ENCODE measurements at places on chromosomes 6 and 20. TPM values are rescaled to one million over a fixed set of nuclear protein-coding genes. Genes with fewer than 3 reads are reported as not detected.
A peak's percentile ranks its signal among the peaks of the same experiment; 100 is the strongest.

MTHFD1L gene
- total RNA-seq = 107 TPM

RRP36 gene
- 77.9 TPM for total RNA-seq

PLAGL1 gene
- 20.3 TPM for total RNA-seq

APOBEC2 gene
- total RNA-seq = not detected

NKAIN4 gene
- 162 TPM for total RNA-seq

MYB gene
- total RNA-seq = not detected

ZC3H12D gene
- 0.10 TPM for total RNA-seq

GATA5 gene
- not detected for total RNA-seq

PLN gene
- 0.43 TPM for total RNA-seq

OGFRL1 gene
- total RNA-seq = 32.4 TPM

TEAD3 gene
- 75.5 TPM for total RNA-seq

OTOR gene
- total RNA-seq = not detected

GRCh38 chr6:8415280-8415679, 20.1 kb downstream of the SLC35B3 start:
- H3K4me1 ChIP-seq = no peaks in the 10 kb centered on the region
- no peak overlapping the region for H3K27ac ChIP-seq
- H3K4me3 ChIP-seq = no peak overlapping the region
- no peak for DNase-seq
- peaks cover 30% of the 10 kb centered on the region for H3K36me3 ChIP-seq

GRCh38 chr6:50958148-50958697, 139.6 kb downstream of the TFAP2B start:
- DNase-seq = no peak
- H3K27me3 ChIP-seq = no peaks in the 10 kb centered on the region
- H3K27ac ChIP-seq = no peak overlapping the region
- H3K36me3 ChIP-seq = no peaks in the 10 kb centered on the region
- H3K4me1 ChIP-seq = no peaks in the 10 kb centered on the region

DNA sequence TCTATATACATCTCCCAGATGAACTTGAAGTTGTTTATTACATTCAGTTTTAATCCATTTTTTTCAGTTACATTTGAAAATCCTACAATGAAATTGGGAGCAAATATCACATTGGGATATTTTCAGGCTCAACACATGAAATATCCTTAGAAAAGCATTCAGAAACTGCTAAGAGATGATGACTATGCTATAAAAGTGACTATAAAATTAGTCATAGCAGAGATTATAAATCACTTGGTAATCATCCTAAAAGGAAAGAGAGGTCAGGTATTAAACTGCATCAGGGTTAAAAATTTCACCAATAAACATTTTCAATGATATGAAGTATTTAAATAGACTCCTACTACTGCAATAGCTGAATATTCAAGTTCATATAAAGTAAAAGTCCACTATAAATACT, 987.7 kb downstream of the GRIK2 start:
- DNase-seq = no peak
- H3K4me1 ChIP-seq = no peaks in the 10 kb centered on the region
- no peaks in the 10 kb centered on the region for H3K27me3 ChIP-seq
- H3K27ac ChIP-seq = no peak overlapping the region
- H3K4me3 ChIP-seq = no peak overlapping the region

GRCh38 chr20:59832406-59833363, 100.8 kb downstream of the SYCP2 start:
- no peak overlapping the region for H3K27ac ChIP-seq
- H3K36me3 ChIP-seq = no peaks in the 10 kb centered on the region
- H3K4me3 ChIP-seq = no peak overlapping the region
- DNase-seq = no peak
- H3K4me1 ChIP-seq = peaks cover 13% of the 10 kb centered on the region

- H3K4me1 ChIP-seq = peaks cover 8% of the 10 kb centered on the region
- peak; percentile 46 for DNase-seq
- H3K4me3 ChIP-seq = no peak overlapping the region
- H3K27me3 ChIP-seq = no peaks in the 10 kb centered on the region
- no peaks in the 10 kb centered on the region for H3K36me3 ChIP-seq
- no peak overlapping the region for H3K27ac ChIP-seq
Measured at GRCh38 chr6:112470376-112470775, 123.2 kb downstream of the RFPL4B start.

DNA sequence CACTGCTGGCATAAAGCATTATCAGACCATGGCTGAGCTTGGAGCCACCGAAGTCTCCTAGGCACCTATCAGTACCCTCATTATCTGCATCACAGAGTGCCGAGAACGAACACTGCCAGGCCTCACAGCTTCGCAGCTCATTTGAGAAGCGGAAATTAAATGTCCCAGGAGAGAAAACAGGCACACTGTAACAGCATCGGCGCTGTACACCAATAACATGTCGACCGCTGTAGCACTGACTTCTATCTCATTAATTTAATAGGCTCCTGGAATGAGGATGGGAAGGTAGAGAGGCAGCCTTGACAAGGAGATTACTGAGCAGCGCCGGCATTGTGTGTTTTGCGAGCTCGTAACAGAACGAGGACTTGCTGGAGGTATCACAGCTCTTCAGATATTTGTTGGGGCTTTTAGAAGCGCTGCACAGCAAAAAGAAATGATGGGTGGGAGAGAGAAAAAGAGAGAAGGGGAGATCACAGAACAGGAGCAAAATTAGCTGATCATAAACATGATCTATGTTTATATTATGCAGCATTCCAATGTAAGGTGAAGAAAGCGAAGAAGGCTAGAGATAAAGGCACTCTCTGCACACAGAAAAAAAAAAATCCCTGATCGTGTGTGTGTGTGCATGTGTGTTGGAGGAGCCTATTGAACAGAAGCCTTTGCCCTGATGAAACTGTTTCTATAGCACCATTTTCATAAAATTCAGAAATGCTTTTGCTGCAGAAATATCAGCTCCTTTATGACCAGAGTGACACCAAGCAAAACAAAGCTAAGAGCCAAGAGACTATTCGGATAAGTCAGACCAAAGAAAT, 29.2 kb downstream of the ID4 start:
- no peaks in the 10 kb centered on the region for H3K27me3 ChIP-seq
- peaks cover 14% of the 10 kb centered on the region for H3K4me1 ChIP-seq
- no peak overlapping the region for H3K4me3 ChIP-seq
- no peak overlapping the region for H3K27ac ChIP-seq
- no peak for DNase-seq

DNA sequence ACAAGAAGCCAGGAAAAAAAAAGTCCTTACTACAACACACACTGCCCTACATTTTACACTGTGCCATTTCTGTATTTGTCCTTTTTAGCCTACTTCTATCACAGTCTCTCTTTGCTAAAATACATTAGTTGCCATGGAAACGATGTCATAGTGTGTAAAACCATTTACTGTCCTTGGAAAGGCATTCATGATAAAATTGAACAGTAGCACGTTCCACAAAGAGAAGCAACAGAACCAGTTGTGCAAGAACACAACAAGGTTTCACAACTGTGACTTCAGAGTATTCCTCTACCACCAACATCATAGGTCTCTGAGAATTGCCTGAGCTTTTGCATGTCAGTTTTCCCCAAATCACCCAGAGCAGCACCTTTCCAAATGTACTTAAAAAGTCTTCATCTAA, 20.5 kb downstream of the FYN start:
- no peaks in the 10 kb centered on the region for H3K27me3 ChIP-seq
- H3K4me3 ChIP-seq = no peak overlapping the region
- no peaks in the 10 kb centered on the region for H3K4me1 ChIP-seq
- DNase-seq = no peak
- no peaks in the 10 kb centered on the region for H3K36me3 ChIP-seq

DNA sequence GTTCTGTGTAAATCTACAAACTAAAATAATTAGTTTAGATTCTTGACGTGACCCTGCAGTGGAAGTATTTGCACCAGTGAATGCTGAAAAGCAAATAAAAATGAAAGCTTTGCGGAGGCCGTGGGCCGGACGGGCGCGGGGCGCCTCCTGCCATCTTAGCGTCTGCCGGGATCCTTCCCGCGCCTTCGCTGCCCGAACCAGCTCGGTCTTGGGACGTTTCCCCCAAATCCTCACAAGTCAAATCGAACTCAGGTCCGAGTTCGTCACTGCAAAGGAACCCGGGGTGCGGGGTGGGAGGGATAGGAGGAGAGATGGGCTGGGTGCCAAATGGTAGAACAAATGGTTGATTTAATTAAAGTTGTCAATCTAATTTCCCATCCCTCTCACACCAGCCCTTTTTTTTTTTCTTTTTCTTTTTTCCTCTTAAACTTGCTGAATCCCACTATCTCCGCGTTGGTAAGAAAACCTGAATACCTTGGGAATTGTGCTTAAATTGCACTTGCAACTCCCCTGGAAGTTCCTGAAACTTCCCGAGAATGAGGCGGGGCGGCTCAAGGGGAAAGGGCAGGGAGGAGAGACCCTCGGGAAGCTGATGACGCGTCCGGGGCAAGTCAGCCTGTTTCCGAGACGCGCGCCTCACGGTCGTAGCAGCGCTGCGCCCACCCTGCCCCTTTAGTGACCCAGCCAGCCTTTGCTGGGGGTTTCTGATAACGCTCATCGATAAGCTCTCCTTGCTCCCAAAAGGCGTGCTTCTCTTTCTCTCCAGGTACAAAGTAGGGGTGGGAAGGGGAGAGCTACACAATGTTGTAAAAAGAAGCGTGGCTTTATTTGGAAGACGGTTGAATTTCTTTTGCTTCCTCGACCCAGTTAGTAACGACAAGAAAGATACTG, 1.8 kb downstream of the GJA1 start:
- no peaks in the 10 kb centered on the region for H3K36me3 ChIP-seq
- H3K4me3 ChIP-seq = peak overlapping the region; percentile 99
- peak overlapping the region; percentile 97 for H3K27ac ChIP-seq
- peaks cover 11% of the 10 kb centered on the region for H3K4me1 ChIP-seq
- H3K27me3 ChIP-seq = no peaks in the 10 kb centered on the region

- no peak overlapping the region for H3K4me3 ChIP-seq
- no peak for DNase-seq
- no peaks in the 10 kb centered on the region for H3K4me1 ChIP-seq
Measured at GRCh38 chr6:120328521-120328920, 979.0 kb upstream of the MAN1A1 start.

- no peaks in the 10 kb centered on the region for H3K4me1 ChIP-seq
- DNase-seq = peak; percentile 32
- no peak overlapping the region for H3K27ac ChIP-seq
- no peak overlapping the region for H3K4me3 ChIP-seq
- H3K36me3 ChIP-seq = no peaks in the 10 kb centered on the region
Measured at GRCh38 chr6:82040405-82041221, 206.9 kb downstream of the IBTK start.

GRCh38 chr20:1803061-1803931, 91.9 kb upstream of the SIRPA start:
- H3K4me1 ChIP-seq = peaks cover 8% of the 10 kb centered on the region
- no peaks in the 10 kb centered on the region for H3K36me3 ChIP-seq
- DNase-seq = peak; percentile 68
- H3K4me3 ChIP-seq = peak overlapping the region; percentile 54
- H3K27ac ChIP-seq = no peak overlapping the region

DNA sequence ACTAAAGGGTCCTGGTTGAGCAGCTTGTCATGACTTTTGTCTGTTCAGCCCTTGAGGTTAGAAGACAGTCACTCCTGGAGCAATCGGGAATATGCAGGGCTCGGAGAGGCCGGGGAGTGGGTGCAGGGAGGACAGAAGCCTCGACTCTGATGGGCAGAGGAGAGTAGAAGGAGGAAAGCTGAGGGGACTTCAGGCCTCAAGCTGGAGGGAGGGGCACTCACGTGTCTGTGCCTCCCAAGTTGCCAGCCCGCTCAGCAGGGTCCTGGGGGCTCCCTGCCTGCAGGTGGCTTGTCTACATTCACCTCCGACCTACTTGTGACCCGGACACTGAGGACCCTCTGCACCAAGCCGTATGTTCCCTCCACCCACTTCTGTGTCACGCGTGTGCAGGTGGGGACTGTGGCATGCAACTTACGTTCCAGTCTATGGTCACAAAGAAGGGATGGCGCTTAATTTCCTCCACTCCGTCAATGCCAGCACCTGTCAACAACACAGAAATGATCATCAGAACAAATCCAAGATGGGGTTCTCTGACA, 86.8 kb upstream of the MPC1 start:
- no peak for DNase-seq
- no peak overlapping the region for H3K27ac ChIP-seq
- H3K4me1 ChIP-seq = peaks cover 13% of the 10 kb centered on the region
- H3K27me3 ChIP-seq = no peaks in the 10 kb centered on the region
- no peak overlapping the region for H3K4me3 ChIP-seq

GRCh38 chr6:163844357-163844756, 429.8 kb downstream of the QKI start:
- H3K27me3 ChIP-seq = no peaks in the 10 kb centered on the region
- H3K4me1 ChIP-seq = no peaks in the 10 kb centered on the region
- no peak overlapping the region for H3K4me3 ChIP-seq
- DNase-seq = no peak
- H3K27ac ChIP-seq = no peak overlapping the region
- H3K36me3 ChIP-seq = no peaks in the 10 kb centered on the region

GRCh38 chr20:3876676-3877075, 12.5 kb upstream of the PANK2 start:
- H3K36me3 ChIP-seq = peaks cover 10% of the 10 kb centered on the region
- peaks cover 3% of the 10 kb centered on the region for H3K4me1 ChIP-seq
- no peak for DNase-seq
- H3K27ac ChIP-seq = no peak overlapping the region
- no peak overlapping the region for H3K4me3 ChIP-seq

DNA sequence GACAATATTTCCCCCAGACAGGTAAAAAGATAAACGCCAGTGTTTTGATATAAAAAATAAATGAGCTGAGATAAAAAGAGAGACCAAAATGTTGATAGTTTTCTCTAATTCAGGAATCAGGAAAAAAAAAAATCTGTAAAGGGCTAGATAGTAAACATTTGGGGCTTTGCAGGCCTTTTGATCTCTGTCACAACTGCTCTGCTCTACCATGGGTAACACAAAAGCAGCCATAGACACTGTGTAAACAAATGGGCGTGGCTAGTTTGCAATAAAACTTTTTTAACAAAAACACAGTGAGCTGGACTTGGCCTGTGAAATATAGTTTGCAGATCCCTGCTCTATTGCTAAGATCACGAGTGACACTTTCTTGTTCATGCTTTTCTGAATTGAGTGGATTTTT, 219.1 kb upstream of the STXBP5 start:
- no peaks in the 10 kb centered on the region for H3K4me1 ChIP-seq
- no peak overlapping the region for H3K27ac ChIP-seq
- no peak for DNase-seq
- no peaks in the 10 kb centered on the region for H3K27me3 ChIP-seq

DNA sequence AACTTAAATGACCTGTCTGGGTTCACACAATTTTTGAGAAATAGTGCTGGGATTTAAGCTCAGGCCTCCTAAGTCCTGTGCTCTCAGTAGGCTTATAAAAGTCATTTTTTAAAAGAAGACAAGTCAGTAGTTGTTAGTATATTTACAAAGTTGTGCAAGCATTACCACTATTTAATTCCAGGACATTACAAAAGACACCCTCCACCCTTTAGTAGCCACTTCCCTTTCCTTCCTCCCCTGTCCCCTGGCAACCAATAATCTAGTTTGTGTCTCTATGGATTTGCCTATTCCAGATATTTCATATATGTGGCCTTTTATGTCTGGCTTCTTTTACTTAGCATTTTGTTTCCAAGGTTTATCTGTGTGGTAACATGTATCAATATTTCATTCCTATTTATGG, 37.6 kb downstream of the HMGN3 start:
- no peak for DNase-seq
- no peak overlapping the region for H3K4me3 ChIP-seq
- H3K27me3 ChIP-seq = no peaks in the 10 kb centered on the region
- no peaks in the 10 kb centered on the region for H3K4me1 ChIP-seq
- H3K36me3 ChIP-seq = no peaks in the 10 kb centered on the region

GRCh38 chr20:14604143-14604542, 266.7 kb upstream of the FLRT3 start:
- DNase-seq = no peak
- no peaks in the 10 kb centered on the region for H3K27me3 ChIP-seq
- H3K27ac ChIP-seq = no peak overlapping the region
- no peak overlapping the region for H3K4me3 ChIP-seq

- no peaks in the 10 kb centered on the region for H3K36me3 ChIP-seq
- no peaks in the 10 kb centered on the region for H3K4me1 ChIP-seq
- no peak overlapping the region for H3K4me3 ChIP-seq
Measured at GRCh38 chr6:98241630-98242029, 592.7 kb upstream of the POU3F2 start.

Measured in astrocyte (in vitro differentiated cells and primary cell).